NCI-H526 treated with DMSO at 0.1 percent for 48 hours (cell line): ENCODE measurements at places on chromosomes 12 and 14.

DNA sequence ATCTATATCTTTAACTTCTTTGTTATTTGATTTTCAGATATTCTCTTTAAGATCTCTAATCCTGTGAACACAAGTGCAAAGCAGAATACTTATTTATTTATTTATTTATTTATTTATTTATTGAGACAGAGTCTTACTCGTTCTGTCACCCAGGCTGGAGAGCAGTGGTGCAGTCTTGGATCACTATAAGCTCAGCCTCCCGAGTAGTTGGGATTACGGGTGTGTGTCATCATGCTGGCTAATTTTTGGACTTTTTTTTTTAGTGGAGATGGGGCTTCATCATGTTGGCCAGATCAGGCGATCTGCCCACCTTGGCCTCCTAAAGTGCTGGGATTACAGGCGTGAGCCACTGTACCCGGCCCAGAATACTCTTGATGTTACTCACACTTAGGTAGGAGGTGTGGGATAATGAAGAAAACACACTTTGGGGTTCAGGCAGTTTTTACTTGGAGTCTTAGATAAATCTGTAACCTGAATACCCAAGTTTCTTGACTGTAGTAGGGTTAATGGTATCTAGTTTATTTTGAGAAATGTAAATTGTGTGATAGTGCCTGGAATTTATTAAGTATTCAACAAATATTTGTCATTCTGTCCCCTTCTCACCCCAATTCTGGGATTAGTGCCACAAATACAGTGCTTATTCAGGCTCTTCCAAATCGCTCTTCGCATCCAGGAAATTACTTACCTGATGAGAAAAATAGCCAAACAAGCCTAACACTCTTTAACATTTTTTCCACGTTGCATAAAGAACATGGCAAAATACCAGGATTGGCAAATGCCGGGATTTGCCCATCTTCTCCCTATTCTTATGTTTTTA lies 33.0 kb downstream of the METAP2 start:
- no peak for DNase-seq

DNA sequence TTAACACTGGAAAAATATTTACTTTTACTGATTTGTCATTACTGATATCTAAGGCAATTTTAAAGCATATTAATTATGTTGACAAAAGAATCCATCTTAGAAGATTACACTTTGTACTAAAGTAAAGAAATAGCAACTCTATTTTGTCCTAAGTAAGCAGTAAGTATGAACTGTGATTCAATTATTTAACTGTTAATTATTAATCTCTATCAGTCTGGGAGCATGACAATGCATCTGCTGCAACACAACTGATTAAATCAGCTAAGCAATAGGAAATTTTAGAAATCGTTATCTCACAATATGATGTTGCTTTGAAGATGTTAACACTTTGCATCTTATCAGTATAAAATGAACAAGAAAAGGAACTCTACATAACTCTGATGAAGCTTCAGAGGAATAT lies 172.3 kb downstream of the DPY19L2 start:
- DNase-seq = no peak

DNA sequence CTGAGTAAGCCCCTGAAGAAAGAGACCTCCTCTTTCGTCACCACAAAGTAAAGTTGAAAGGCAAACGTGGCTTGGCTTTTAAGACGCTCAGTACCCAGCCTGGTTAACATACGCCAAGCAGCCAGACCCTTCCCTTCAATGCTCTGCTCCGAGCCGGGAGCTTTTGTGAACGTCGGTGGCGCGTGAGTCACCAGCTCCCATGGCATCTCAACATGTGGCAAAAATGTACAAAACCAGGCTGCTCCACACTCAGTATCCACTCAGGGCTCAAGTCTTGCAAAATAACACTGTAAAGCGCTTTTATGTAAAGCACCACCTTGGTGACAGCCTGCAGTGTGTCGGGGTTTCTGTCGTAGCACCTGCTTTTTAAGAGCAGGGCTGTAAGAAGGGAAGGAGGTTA lies 89.0 kb downstream of the SETD3 start:
- DNase-seq = no peak

- no peak for DNase-seq
Observed at GRCh38 chr14:58731465-58732293, 93.9 kb downstream of the DACT1 start.

GRCh38 chr12:22284871-22285270 lies 49.6 kb downstream of the ST8SIA1 start:
- no peak for DNase-seq

GRCh38 chr12:49296836-49297694 lies 2.1 kb downstream of the PRPH start:
- DNase-seq = peak; percentile 58

DNA sequence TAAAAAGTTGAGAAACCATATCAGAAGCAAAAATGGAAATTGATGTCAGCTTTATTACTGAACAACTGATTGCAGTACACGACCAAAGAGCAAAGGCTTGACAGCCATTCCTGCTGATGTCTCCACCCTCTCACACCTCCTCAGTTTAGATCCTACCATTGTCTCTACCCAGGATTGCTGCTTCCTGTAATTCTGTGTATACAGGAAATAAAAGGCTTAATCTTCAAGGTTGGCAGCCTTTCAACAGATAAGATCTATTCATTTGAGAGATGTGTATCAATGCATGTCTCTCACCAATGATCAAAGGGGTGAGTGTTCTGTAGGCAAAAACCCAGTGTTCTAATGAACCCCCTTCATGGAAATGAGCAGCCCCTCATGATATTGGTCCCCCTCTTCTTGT lies 27.0 kb downstream of the SLCO1C1 start:
- DNase-seq = no peak

DNA sequence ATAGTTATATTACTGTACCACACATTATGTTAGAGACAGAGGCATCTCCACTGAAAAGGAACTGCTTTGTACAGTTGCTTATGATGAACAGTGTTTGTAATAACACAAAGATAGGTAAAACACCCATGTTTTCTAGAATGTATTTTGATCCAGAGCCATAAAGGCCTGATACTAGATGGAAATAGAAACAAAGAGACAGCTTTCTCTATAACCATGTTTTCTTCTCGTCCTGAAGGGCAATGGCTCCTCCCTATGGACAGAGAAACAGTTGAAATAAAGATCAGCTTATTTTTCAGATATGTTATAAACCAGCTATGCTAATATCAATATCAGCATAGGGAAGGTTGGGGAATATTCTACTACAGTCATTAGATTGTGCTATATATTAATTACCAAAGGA lies 109.2 kb downstream of the ATXN7L3B start:
- peak; percentile 8 for DNase-seq

DNA sequence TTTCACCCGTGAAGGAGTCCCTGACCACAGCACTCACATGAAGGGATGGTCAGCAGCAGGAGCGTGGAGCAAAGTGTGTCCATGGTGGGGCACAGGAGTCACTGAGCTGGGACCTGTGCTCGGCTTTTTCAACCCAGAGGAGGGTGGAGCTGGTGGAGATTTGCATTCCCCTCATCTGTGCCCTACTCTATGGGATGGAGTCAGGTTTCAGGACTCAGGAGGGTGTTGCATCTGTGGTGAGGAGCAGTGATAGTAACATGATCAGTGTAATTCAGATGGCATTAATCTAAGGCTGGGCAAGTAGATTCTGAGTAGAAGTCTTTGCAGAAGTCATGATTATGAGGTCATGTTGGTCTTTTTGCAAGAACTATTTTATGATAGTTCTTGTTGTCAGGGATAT lies 511.9 kb downstream of the TMEM121 start:
- DNase-seq = peak; percentile 85

DNA sequence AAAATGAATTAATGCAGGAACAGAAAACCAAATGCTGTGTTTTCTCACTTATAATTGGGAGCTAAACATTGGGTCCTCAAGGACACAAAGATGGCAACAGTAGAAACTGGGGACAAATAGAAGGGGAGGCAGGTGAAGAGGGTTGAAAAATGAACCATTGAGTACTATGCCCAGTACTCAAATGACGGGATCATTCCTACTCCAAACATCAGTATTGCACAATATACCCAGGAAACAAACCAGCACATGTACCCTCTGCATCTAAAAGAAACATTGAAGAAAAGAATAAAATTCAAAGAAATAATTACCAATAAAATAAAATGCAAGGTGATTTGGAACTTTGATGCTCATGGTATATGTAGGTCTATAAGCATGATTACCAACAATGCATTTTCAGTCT lies 110.8 kb downstream of the LMO3 start:
- DNase-seq = no peak

GRCh38 chr12:129959889-129960288 lies 56.1 kb upstream of the TMEM132D start:
- no peak for DNase-seq

DNA sequence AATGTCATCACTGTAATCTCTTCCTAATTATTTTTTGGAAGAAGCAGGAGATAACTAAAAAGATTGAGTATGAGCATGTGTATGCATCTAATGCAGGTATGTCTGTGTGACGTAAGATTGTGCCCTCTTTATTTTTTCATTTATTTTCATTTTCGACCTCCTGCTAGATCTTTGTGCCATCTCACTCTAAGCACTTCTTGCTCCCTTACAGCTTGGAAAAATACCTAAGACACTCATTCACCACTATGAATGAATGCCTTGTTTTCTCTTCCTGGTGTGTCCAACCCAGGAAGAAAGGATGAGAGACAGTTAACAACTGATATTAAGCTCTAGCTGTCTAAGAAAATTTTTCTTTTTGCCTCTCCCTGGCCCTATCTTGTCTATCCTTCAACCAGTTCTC lies 76.8 kb upstream of the CISTR start:
- DNase-seq = no peak

- peak; percentile 59 for DNase-seq
Observed at GRCh38 chr14:56422703-56423213, 156.8 kb upstream of the TMEM260 start.

DNA sequence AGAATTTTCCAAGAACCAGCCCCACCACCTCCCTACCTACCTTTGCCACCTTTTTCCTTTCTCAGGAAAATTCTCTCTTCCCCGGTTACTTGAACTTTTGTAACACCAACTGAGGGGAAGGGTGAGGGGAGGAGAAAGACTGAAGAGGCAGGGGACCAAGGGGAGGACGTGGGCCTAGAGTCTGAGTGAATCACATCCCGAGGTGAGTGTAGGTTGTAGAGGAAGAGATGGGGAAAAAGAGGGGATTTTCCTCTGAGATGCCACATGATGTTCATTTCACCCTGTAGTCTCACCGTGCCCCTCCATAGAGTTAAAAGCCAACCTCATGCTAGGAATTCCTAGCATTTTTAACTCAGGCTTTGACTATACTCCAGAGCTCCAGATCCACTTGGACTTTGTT lies 311.8 kb downstream of the RPAP3 start:
- no peak for DNase-seq

GRCh38 chr12:121202407-121203355 lies 7.2 kb upstream of the P2RX4 start:
- no peak for DNase-seq

DNA sequence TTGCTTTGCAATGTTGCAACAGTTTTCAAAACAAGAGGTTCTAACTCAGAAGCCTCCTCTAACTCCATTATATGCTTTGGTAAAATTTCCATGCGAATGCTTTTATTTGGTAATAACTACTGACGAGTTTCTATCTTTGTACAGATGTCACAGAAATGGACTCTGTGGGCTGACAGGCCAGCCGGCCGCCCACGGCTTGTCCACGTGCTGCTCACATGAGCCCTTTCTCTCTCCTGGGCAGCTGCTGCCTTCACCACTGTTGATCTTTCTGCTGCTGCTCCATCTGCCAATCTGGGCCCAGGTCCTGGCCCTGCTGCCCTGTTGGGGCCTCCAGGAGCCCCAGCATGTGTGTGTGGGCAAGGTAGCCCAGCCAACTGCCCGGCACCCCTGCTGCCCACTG lies 168.2 kb upstream of the TMEM132C start:
- DNase-seq = no peak

GRCh38 chr12:110355073-110355472 lies 48.4 kb downstream of the ANAPC7 start:
- no peak for DNase-seq

- DNase-seq = no peak
Observed at GRCh38 chr14:97301931-97302559, 504.9 kb downstream of the VRK1 start.

- no peak for DNase-seq
Observed at GRCh38 chr14:73441286-73441685, 17.1 kb downstream of the NUMB start.

DNA sequence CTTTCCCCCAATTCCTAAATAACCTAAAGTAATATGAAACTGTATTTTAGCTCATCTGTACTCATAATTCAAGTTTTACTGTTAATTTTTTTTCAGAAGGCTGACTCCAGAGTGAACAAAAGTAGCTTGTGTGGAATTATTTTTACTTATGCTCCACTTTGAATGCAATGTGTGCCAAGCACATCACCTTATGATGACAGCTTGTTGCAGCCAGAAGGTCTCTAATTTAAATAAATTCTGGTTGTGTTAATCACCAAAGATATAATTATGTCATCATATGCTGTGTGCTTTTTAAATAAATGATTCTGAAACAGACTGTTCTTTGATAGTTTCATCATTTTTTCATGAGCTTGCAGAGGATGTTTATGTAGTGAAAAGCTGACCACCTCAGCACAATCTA lies 283.1 kb downstream of the TMEM117 start:
- no peak for DNase-seq

GRCh38 chr14:56293506-56293905 lies 175.3 kb downstream of the PELI2 start:
- DNase-seq = no peak

DNA sequence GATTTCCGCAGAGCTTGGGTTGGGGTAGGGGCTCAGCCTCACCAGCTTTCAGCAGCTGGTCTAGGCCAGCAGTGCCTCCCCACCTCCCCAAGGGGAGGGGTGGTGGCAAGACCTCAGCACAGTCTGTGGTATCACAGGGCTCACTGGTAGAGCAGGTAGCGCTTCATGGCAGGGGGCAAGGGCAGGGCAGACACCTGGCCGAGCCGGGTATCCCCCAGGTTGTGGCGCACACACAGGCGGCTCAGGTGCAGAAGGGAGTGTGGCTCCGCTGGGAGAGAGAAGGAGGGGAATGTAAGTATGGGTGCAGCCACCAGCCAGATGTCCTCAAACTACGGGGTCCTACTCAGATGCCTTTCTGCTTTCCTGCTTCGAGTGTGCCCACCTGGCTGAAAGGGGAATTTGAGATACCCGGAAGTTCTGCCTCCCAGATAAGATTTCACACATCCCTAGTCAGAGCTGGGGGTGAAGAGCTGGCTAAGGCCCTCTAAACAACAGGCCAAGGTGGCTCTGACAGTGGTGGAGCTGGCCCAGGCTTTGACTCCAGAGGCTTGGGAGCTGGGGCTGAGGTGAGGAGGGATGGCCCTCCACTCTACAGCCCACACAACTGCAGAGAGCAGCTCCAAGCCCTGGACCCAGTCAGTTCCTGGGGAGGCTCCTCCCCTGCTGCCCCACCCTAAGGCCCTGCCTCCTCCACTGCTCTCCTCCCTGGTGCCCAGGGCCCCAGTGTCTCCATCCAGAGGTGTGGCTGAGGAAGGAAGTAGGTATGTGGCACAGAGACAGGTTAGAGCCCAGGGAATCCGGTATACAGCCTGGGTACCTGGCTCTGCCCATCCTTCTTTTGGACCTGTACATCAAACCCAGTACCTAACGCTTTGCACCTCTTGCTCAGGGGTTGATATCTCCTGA lies 1.8 kb downstream of the SPSB2 start:
- DNase-seq = peak; percentile 21

GRCh38 chr12:110080410-110080809 lies 32.1 kb upstream of the C12orf76 start:
- DNase-seq = no peak

- DNase-seq = no peak
Observed at GRCh38 chr12:51763743-51764142, 84.8 kb downstream of the FIGNL2 start.
